ENCODE measurements at places on chromosomes 4 and X.

GRCh38 chr4:48781968-48782367 lies 1.9 kb upstream of the FRYL start:
- DNase-seq, result no peak

DNA sequence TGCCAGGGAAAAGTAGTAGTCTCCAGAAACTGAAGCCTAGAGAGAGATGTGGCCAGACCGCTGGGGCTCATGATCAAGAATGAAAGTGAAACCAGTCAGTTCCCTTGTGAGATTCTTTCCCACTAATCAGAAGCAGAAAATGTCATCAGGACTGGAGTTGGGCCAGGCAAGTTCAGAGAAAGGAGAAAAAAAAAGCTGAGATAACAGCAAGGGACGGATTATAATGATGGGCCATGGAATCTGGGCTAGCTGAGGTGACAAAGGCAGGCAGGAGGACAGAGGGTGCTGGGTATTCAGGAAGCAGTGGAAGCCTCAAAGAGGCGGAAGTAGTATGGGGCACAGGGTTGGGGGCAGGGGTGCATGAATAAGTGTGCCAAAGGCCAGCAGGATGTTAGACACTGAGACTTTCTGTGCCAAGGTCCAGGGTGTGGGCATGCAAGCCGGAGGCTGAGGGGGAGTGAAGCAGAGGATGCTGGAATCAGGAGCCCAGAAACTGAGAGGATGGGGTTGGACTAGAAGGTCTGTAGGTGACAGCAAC lies 2.5 kb downstream of the CXorf38 start:
- peak; percentile 94 for DNase-seq

DNA sequence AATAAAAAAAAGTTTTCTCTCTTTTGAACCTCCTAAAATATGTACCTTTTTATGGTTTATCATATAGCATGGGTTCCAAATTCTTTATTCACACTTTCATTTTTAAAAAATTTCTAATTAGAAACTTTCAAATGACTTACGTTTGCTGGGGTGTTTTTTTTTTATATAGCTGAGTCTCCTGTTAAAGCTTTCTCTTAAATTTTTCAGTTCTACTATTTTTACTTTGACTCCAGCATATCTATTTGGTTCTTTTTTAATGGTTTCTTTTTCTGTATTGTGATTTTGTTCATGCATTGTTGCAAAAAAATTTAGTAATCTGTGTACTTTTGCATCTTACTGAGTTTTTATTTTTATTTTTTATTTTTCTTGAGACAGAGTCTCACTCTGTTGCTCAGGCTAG lies 22.3 kb downstream of the ZNF718 start:
- no peak for DNase-seq

- no peak for DNase-seq
Observed at GRCh38 chr4:152880263-152880662, 55.9 kb upstream of the FHDC1 start.
